RPMI7951 (cell line): ENCODE measurements at places on chromosomes 4 and X. TPM values are rescaled to one million over a fixed set of nuclear protein-coding genes. Genes with fewer than 3 reads are reported as not detected.

The IL3RA gene
- total RNA-seq = not detected in 2 replicates

The MGST2 gene
- total RNA-seq = 8.5 and 11.5 TPM in 2 replicates

The SFRP2 gene
- 10.5 and 14.9 TPM in 2 replicates for total RNA-seq

The NRK gene
- not detected in 2 replicates for total RNA-seq

The F8A2 gene
- total RNA-seq = not detected in 2 replicates

The RS1 gene
- not detected in 2 replicates for total RNA-seq

The TRIM75 gene
- total RNA-seq = not detected in 2 replicates

The TMEM271 gene
- not detected in 2 replicates for total RNA-seq

The FMR1NB gene
- not detected in 2 replicates for total RNA-seq

The NPY1R gene
- not detected in 2 replicates for total RNA-seq

The PAGE5 gene
- 41.0 and 56.8 TPM in 2 replicates for total RNA-seq

The SSX4 gene
- 0.36 TPM in 1 of 2 replicates, not detected in the other for total RNA-seq

The CTAG1A gene
- total RNA-seq = not detected in 2 replicates

The MAGEE1 gene
- 1.3 and 3.6 TPM in 2 replicates for total RNA-seq

The MANBA gene
- 22.5 and 23.4 TPM in 2 replicates for total RNA-seq

The SLC49A3 gene
- total RNA-seq = not detected in 2 replicates

The HAND2 gene
- total RNA-seq = 0.36 and 0.39 TPM in 2 replicates

The STBD1 gene
- total RNA-seq = 10.1 and 12.0 TPM in 2 replicates

The CFAP299 gene
- 0.36 TPM in 1 of 2 replicates, not detected in the other for total RNA-seq

The SLITRK4 gene
- total RNA-seq = not detected in 2 replicates

The EDA2R gene
- 0.72 and 1.6 TPM in 2 replicates for total RNA-seq

The SOX3 gene
- total RNA-seq = not detected in 2 replicates

The TMPRSS11D gene
- total RNA-seq = not detected in 2 replicates

The KIAA1210 gene
- not detected in 2 replicates for total RNA-seq

The VCX gene
- total RNA-seq = not detected in 2 replicates

The SLC6A14 gene
- not detected in 2 replicates for total RNA-seq

The GRPR gene
- 0.20 and 0.60 TPM in 2 replicates for total RNA-seq

The WNK3 gene
- total RNA-seq = 1.8 TPM in 2 replicates

The CXorf38 gene
- 18.9 and 25.5 TPM in 2 replicates for total RNA-seq

The MAGEB17 gene
- total RNA-seq = not detected in 2 replicates

The MID1 gene
- total RNA-seq = 16.0 and 16.6 TPM in 2 replicates

The PDLIM5 gene
- total RNA-seq = 44.6 and 55.9 TPM in 2 replicates

The PCDH18 gene
- total RNA-seq = 6.8 and 8.9 TPM in 2 replicates

The NUP62CL gene
- 0.29 TPM in 1 of 2 replicates, not detected in the other for total RNA-seq

The INTU gene
- 2.1 and 2.6 TPM in 2 replicates for total RNA-seq

The FSTL5 gene
- 13.2 and 16.3 TPM in 2 replicates for total RNA-seq

The PNMA6F gene
- total RNA-seq = not detected in 2 replicates

The CDS1 gene
- total RNA-seq = 0.12 and 0.20 TPM in 2 replicates
